ENCODE measurements at places on chromosomes 4 and X.

GRCh38 chrX:20361890-20362262, 95.2 kb upstream of the RPS6KA3 start:
- DNase-seq = no peak

- DNase-seq = no peak
These were observed 272.7 kb upstream of the FAT4 start for GRCh38 chr4:125042041-125042440.

- DNase-seq = no peak
These were observed 98.2 kb downstream of the HS6ST2 start for GRCh38 chrX:132860200-132860599.

DNA sequence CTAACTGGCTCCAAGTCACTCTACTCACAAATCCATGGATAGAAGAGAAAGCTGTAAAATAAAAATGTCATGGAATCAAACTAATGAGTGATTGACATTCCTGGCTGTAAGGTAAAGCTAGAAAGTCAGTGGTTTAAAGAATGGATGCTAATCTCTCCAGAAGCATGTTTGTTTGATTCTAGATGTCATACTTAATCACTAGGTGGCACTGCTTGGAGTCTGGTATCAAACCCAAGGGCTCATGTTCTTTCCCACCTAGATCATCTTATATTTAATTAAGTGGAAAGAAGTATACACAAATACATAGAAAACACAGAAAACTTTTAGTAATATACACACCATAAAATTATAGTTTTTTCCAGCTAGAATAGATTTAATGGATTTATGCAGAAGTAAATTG, 2666.6 kb downstream of the PCDH7 start:
- DNase-seq = no peak

- DNase-seq = no peak
These were observed 53.5 kb downstream of the TMEM131L start for GRCh38 chr4:153519687-153520086.

- no peak for DNase-seq
These were observed 53.0 kb upstream of the ATOH1 start for GRCh38 chr4:93775551-93775950.

- DNase-seq = no peak
These were observed 32.9 kb upstream of the GPR78 start for GRCh38 chr4:8547108-8547911.

- DNase-seq = peak; percentile 51
These were observed 272.4 kb upstream of the SMIM31 start for GRCh38 chr4:164481306-164482091.

DNA sequence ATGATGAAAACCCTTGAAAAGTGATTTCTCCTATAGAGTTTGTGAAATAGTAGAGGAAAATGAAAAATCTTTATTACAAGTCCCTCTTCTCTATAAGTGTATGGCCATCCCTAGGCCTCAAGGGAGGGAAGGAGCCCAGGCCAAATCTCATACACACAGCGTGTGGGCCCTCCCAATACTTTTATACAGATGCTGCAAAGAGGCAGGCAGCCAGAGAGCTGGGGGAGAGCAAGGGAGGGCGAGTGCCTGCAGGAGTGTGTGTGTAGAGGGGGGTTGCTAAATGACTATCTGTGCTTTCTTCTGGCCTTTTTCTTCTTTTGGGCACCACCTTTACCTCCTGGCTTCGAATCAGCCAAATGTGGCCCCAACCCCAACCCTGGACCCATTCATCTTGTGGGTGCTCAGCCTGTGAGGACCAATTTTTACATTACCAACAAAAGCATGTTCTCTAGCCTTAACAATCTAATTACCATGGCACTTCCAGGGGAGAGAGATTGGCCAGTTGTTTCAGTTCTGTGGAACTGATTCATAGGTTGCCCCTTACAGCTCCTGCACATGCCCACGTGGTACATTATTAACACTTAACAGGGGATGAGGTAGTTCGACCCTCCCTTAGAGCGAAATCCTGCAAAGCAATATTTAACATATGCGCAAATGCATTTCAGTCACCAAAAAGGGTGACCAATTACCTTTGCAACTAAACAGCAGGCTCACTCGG, 2.0 kb downstream of the GPC3 start:
- peak; percentile 11 for DNase-seq

DNA sequence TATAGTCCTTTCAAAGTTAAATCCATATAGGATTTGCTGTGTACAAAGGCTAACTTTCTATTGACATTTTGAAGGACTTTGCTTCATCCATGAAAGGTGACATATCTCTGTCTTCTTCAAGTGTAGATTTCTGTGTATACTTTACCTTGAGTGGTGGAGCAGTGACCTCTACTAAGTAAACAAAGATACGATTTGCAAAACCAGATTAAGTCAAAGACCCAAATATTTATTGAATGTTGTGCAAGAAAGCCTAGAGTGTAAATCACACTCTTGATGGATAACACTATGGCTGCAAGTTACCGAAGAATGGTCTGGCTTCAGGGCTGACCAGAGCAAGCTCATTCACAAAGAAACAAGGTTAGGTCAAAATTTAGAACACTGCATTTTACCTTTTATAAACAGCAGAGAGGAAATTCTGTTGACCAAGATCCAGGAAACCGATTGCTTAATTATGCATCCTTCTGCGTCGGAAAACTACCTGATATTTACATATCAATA, 5.4 kb upstream of the FGG start:
- DNase-seq = no peak

DNA sequence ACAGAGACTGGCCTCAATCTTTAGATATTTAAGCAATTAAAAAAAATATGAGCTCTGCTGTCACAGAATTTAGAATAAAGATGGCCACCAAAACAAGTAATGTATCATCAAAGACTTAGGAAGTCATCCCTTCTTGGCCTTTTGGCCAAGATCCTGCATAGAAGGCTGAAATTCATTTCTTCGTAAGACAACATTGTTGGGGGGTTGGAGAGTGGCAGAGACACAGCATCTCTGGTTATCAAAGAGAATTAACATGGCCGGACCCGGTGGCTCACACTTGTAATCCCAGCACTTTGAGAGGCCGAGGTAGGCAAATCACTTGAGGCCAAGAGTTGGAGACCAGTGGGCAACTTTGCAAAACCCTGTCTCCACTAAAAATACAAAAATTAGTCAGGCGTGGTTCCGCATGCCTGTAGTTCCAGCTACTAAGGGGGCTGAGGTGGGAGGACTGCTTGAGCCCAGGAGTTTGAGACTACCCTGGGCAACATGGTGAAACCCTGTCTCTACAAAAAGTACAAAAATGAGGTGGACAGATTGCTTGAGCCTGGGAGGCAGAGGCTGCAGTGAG, 4.0 kb downstream of the PPM1K start:
- DNase-seq = no peak

DNA sequence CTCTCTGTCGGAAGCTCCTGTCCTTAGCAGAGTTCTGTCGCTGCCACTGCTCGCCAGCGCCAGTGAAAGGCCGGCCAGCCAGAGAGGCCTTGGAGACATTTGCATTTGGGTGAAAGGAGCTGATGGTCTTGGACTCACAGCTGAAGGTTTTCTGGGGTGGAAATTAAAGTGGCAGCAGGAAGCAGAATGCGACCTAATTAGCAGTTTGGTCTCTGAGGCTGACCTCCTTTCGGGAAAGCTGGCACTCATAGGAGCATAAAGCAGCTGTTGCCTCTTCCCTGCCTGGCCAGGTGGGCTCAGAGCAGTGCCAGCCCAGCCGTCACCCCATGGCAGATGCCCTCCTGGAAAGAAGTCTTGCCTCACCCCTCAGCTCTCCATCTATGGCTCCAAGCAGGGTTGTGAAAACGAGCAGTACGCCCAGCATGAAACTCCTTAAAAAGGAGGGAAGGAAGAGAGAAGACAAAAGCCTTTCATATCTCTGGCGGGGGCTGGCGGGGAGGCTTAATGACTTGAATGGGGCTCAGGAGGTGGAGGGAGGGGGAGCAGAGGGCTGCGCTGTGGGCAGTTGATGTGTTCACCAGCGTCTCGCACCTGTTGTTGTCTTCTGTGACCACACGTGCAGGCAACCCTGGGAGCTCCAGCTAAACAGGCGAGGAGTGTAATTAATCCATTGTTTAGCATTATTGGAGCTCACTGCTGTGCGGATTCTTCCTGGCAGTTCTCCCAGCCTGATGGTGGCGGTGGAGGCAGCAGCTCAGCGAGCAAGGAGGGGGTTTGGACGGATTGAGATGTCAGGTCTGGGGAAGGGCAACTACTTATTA, 264.0 kb downstream of the MID1IP1 start:
- no peak for DNase-seq

DNA sequence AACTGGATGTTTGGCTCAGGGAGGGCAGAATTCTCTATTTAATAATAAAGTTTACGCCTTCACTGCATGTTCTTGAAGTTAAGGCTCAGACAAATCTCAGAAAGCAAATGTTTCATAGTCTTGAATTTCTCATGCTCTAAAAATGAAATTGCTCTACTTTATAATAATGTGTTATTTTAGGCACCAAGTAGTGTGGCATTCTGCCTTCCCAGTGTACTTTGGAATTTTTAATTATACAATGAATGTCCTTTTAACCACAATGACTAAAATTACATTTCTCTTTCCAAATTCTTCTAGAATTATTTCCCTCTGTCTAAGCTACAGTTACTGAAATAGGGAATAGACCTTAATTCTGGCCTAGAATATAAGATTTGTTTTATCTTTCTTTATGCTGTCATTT, 97.9 kb upstream of the PDE5A start:
- DNase-seq = no peak

DNA sequence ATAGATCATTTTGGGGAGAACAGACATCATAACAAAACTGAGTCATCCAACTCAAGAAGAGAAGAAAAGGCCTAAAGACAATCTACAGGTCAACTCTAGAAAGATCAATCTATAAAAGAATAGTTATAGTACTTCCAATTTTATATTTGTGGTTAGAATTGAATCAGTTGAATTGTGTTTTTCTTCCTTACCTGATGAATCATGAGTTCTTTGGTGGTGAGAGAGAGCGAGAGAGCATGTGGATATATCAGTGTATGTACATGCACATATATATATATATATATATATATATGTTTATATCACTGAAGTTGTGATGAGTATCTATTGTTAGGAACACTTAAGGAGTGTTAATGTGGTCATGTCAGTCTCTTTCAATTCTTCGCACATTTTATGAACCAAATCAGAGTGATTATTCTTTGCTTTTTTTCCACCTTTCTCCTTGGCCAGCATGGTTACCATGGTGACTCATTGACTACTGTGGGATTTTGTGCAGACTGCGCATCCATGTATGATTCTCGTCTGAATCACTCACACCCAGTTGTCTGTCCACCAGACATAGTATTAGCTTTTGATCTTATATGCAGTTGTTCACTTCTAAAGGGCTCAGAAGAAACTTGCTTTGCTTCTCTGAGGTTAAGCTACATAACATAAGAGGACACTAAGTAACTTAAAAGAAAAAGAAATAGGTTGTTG, 90.4 kb upstream of the RAB40AL start:
- DNase-seq = no peak

DNA sequence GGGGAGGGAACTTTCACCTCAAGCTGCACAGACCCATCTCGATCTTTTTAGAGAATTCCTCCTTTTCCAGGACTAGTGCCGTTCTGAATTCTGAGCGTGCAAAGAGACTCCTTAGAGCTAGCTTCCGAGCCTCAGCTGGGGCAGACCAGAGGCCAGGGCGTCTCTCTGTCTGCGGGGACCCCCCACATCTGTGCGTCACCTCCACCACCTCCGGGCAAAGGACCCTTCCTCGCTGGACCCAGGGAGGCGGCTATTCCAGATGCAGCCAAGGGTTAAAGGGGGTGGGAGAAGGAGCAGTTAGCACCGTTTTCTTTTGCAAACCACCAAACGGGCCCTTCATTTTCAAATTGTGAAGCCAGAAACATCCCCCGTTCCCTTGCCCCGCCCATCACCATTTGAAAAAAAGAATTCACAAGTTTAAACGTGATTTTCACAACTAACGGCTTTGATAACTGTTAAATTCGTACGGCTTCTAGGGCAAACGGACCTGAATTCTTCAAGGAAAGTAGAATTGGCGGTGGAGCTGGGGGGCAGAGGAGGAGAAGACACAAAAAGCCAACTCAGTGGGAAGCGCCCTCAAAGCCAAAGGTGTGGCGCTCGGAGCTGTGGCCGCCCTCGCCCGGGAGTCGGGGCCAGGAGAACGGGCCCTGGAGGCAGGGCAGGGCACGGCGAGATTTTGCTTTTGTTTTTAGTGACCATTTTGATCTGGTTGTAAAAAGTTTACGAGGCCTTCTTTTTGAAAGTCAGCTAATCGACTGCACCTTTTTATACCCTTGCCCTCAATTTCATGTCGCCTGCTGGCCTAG, 3.3 kb upstream of the PDGFRA start:
- DNase-seq = peak; percentile 28

GRCh38 chr4:125482822-125483221, 168.1 kb downstream of the FAT4 start:
- DNase-seq = no peak

DNA sequence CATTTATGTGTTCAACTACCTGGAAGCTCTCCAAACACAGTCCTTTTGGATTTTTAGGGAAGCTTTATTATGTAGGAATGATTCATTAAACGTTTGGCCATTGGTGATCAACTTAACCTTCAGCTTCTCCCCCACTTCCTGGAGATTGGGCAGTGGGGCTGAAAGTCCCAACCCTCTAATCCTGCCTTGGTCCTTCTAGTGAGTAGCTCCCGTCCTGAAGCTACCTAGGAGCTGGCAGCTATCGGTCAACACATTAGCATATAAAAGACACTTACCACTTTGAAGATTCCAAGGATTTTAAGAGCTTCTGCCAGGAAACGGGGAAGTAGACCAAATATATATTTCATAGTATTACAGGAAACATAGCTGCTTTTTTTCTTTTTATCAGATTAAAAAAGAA, 69.7 kb downstream of the MCUB start:
- peak; percentile 20 for DNase-seq

DNA sequence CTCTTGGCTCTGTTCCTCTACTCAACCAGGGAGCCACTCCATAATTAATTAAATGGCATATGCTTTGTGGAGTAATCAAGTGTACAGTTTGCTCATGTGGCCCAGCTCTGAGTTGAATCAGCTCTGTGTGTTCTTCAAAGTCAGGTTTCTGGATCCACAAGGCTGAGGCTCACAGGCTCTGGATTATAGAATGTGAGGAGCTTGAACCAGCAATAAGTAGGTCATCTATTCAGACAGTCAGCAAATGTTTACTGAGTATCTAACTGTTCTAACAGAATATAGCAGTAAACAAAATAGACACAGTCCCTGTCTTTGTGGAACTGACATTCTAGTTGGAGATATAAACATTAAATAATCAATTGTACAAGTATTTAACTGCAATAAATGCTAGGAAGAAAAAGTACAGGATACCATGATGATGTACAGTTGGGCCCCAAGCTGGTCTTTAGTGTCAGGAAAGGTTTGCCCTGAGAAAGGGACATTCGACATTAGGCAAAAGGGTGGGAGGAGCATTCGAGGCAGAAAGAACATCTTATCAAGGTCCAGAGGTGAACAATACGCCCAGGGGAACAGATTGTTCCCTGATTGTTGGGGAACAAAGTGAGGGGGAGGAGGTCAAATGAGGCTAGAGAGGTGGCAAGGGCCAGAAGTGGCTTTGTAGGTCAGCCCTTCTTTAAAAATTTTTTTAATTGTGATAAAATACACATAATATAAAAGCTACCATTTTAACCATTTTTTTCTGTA, 20.5 kb upstream of the TSR2 start:
- DNase-seq = no peak

- peak; percentile 44 for DNase-seq
These were observed 57.7 kb upstream of the TENM3 start for GRCh38 chr4:182185491-182185890.

Measured in HAP-1 (cell line).